ENCODE measurements at places on chromosomes 6 and 20. TPM values are rescaled to one million over a fixed set of nuclear protein-coding genes. Genes with fewer than 3 reads are reported as not detected.

DNA sequence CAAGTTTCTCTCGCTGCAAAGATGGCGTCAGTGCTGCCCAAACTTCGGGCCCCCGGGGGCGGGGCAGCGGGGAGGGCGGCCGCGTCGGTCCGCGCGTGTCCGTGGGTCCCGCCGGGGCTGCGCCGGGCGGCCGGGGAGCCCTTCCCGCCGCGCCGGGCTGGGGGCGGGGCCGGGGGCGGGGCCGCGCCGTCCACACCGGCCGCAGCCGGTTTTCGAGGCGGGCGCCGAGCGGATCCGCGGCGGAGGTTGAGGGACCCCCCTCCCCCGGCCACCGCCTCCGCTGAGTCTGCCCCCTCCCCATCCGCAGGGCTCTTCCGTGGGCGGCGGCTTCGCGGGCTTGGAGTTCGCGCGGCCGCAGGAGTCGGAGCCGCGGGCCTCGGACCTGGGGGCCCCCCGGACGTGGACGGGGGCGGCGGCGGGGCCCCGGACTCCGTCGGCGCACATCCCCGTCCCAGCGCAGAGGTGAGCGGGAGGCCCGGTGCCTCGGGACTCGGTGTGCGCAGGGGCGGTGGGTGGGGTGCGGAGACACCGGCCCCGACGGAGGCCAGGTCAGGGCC, 572 bp downstream of the SLC2A4RG start:
- DNase-seq = peak; percentile 82

DNA sequence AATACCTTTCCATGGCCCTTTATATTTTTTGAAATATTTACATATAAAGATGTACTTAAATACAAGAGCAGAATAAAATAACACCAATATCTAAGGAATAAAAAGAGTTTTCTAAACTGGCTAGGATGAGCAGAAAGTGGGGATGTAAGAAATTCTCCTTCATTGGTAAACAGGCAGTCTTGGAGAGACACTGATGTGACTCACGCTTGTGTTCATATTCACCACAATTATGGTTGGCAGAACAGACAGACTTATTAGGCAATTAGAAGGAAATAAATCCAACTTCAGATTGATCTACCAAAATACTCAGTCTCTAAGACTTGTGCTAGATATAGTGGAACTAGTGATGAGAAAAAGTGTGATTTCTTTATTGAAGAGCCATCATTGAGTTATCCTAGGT, 463.7 kb downstream of the CDC5L start:
- DNase-seq = no peak

GRCh38 chr6:2111162-2111677, 134.2 kb downstream of the GMDS start:
- DNase-seq = peak; percentile 18

DACT2 gene
- 2.9 TPM for total RNA-seq
